ENCODE measurements at places on chromosomes 1 and 21.

GRCh38 chr1:207402744-207403143, 51.4 kb upstream of the CR2 start:
- no peak for DNase-seq

DNA sequence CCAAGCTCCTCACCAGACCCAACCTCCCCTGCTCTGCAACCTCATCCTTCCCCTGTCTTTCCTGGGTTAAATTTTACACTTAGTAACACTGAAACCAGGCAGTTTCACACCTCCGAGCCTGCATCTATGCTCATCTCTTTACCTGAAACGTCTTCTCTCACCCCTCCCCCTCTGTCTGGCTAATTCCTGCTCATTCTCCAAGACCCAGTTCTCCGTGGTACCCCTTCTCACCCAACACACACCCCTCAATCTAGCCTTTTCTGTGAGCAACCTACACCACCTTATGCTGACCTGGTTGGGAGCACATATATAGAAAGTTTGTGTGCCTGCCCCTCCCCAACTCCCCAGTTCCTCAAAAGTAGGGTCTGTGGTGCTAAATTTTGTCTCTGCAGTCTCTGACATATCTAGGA, 3.7 kb upstream of the KIAA1614 start:
- no peak for DNase-seq

- no peak for DNase-seq
Observed at GRCh38 chr1:54798769-54799641, 2.1 kb downstream of the TTC22 start.

- DNase-seq = no peak
Observed at GRCh38 chr1:21121764-21122471, 54.8 kb downstream of the EIF4G3 start.

DNA sequence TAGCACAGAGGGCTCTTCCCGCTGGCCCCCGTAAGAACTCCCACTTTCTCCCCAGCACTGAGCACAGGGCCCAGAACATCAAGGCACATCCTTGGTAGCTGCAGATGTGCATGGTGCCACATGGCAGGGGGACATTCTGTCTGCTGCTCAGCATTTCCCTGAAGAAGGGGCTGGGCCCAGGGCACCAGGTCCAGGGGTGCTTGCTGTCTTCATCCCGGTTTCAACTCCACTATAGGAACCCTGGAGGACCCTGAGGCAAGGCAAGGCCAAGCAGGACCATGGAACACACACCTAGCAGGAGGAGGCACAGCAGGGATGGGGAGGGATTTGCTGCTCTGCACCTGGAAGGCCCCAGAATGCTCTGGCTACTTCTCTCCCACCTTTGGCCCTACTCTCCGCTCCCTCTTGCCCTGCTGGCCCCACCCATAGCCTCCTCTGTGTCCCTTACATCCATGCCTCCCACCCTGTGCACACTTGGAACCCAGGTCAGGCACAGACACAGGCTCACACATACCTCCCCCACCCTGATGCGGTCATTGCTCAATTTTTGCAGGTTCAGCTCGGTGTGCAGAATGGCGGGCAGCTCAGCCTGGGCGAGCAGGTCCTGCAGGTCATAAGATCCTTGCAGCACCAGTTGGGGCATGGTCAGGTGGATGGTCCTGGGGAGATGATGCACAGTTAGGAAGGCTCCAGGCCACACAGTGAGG, 10.1 kb downstream of the AGT start:
- DNase-seq = no peak

GRCh38 chr1:206725109-206725963, 40.6 kb downstream of the MAPKAPK2 start:
- peak; percentile 81 for DNase-seq

- DNase-seq = no peak
Observed at GRCh38 chr1:59278780-59279354, 18.0 kb upstream of the FGGY start.

- DNase-seq = no peak
Observed at GRCh38 chr21:42705346-42705745, 51.9 kb downstream of the PDE9A start.

DNA sequence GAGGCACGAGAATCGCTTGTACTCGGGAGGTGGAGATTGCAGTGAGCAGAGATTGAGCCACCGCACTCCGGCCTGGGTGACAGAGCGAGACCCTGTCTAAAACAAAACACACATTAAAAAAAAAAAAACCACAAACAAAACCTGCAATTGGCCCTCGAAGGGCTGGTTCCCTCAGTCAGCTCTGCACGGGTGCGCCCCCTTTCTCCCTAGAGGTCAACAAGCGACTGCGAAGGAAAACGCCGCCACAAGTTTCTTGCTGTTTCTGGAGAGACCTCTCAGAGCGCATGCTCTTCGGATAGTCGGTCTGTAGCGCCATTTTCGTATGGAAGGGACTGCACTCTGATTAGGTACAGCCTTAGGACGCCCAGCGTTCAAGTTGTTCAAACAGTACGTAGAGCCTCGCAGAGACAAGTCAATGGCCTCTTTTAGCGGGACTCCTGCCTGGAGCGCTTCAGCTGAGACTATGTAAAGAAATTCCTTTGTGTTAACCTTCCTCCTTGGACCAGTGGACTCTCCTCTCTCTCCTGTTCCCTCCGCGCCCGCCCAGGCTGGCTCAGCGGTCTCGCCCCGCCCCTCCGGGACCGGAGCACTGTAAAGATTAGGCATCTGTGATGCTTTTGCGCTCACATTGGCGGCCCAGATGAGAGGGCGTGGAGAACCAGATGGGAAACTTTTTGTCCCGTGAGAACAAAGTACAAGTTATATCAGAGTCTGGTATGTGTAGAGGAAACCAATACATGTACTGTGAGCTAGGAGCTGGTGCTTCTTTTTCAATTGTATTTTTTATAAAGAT, 1.0 kb upstream of the CDC14A start:
- DNase-seq = peak; percentile 96

DNA sequence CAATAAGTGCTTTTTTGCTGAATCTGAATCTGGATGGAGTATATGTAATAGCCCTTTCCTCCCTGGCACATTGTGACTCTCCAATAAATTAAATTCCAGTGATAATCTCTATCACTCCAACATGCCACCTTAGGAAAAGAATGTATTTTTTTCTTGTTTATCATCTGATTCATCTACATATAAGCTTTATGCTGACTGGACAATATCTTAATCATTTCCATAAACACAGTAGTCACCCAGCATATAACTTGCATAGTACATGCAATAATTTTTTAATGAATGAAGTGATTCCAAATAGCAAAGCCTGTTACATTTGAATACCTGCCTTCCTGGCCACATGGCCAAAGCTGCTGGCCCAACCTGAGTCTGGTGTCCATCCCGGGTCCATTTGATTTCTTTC, 477.6 kb upstream of the USP24 start:
- DNase-seq = no peak

- DNase-seq = no peak
Observed at GRCh38 chr1:146039844-146040194, 18.3 kb upstream of the HJV start.

Data from Karpas-422 (cell line).